Brain (organoid and tissue), 16 donors: ENCODE measurements at places on chromosomes 12 and 14.

- DNase-seq, result no peak
Measured at GRCh38 chr12:124433879-124434278, 133.5 kb downstream of the NCOR2 start.

DNA sequence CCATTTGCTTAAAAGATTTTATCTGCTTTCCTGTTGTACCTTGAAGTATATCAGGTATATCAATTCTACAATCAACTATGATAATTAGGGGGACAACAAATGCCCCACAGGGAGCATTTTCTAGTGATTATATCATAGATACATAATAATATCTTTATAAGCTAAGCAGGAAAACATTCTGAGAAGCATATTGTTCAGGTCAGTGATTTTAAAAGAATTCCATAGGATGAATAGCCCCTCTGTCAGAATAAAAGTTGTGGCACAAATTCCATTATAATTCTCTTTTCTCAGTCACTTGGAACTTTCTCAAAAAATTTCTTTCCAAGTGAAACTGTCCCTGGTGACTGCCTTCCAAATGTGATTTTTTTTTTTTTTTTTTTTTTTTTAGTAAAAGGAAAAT, 32.9 kb upstream of the HMGA2 start:
- no peak for DNase-seq

- no peak for DNase-seq
Measured at GRCh38 chr14:74464785-74465184, 28.3 kb downstream of the NPC2 start.

DNA sequence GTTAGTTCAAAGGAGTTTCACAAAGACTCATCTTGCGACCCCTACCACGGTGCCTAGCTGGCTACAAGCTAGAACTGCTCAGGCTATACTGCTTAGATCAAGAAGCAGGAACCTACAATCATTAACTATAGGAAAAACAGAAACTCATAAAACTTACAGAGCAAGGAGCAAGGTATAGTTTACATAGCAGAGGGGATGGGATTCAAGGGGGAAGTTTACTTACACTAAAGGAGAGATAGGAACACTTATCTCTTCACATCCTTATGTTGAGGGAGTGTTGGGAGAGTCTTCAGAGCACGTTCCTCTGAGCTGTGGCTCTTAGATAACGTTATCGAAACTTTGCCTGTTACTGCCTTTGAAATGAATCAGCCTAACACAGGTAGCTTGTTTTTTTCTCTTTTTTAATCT, 58.1 kb downstream of the FSCB start:
- no peak for DNase-seq

GRCh38 chr14:105067140-105067968, 2.1 kb upstream of the GPR132 start:
- DNase-seq, result no peak

DNA sequence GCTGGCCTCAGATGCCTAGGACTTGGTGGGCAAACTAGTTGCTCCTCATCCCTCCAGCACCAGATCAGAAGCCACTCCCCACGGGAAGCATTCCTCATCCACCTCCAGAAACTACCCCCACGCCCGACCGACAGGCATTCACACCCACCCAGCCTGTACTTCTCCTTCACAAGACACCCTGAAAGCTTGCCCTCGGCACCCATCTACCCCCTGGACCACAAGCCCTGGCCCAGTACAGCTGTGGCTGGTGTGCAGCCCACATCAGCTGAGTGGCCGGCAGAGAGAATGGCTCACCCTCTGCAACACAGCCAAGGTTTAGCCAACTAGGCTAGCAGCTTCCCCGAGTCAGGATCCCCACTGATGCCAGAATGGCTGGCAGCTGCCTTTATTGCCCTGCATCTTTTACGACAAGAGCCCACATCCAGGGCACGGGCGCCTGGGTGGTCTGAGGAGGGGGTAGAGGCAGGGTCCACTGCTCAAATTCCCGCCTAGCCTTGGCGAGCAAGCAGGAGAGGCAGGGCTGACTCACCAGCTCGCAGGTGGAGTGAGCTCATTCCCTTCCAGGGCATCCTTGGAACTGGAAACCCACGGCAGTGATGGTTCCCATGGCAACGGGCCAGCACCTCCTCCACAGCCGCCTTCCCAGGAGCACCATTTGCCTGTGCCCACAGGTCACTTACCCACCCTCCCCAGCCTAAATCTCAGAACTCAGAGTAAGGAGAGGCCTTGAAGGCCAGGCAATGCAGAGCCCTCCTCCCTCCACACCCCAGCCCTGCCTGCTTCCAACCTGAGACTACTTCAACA, 17.1 kb downstream of the ACTN1 start:
- DNase-seq, result peak; percentile 82

DNA sequence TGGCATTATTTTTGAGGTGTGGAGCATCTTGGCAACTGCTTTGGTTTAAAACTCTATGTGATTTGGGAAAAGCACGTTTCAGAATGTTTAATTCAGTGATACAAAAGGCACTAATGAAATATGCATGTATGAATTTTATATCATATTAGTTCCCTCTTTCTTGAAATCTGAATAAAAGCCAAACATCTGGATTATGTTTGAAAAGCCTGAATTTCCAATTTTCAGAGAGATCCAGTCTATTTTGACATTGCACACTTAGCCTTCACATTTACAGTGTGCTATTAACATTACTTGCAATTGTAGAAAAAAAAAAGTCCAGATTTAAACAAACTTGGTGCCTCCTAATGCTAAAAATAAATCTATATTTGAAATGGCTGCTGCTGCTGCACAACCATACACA, 219.1 kb upstream of the NPAS3 start:
- DNase-seq, result peak; percentile 52

GRCh38 chr12:131380220-131380964, 330.5 kb upstream of the SFSWAP start:
- DNase-seq, result peak; percentile 62

DNA sequence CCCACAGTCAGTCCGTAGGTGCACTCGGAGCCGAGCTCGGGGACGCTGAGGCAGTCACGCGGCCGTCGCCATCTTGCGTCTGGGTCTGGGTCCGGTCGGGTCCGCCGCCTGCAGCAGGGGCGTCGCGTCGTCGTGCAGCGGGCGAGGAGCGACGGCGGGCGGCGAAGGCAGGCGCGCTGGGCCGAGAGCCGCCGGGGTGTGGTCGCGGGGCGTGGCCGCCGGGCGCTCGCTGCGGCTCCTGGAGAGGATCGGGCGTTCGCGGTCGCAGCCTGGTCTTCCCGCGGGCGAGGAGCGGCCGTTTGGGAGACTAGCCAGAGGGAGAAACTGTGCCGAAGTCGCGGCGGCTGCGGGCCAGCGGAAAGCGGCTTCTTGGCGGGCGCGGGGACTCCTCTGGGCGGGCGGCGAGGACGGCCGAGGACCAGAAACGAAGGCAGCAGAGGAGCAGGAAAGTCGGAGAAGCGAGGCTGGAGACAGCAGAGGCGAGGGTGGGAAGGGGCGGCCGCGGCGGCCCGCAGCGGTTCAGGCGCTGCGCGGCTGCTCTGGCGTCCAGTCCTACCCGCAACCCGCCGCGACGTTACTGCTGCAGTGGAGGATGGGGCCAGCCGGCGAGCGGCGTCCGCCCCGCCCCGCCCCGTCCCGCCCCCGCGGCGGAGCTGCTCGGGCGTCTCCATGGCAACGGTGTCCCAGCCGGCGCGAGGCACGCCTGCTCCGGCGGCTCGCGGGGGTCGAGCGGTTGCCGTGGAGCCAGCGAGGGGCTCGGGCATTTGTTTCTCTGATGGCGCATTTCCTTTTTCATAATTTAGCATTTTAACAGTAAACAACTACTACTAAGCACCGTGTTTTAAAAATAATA, at the start of gene PNMA1:
Gene PNMA1, minus strand, starts transcription at position 582 of the 853 bp plus-strand sequence. CDS start 745 bp downstream, outside the sequence.
- DNase-seq, result peak; percentile 97

DNA sequence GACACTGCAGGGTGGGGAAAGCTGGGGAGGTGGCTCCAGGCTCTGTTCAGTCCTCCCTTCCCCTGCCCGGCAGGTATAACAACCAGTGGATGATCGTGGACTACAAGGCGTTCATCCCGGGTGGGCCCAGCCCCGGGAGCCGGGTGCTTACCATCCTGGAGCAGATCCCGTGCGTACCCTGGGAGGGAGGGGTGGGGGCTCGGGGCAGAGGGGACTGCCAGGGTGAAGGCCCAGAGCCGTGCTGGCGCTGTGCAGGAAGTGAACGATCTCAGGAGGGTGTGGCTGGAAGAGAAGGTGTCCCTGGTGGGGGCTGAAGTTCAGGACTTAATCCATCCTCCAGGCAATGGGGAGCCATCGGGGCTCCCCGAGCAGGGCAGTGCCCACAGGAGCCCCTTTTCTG, 18.9 kb downstream of the SDS start:
- no peak for DNase-seq

GRCh38 chr12:79778802-79779448, 88.2 kb upstream of the PAWR start:
- DNase-seq, result no peak

- no peak for DNase-seq
Measured at GRCh38 chr12:113779774-113780173, 186.4 kb downstream of the RBM19 start.

DNA sequence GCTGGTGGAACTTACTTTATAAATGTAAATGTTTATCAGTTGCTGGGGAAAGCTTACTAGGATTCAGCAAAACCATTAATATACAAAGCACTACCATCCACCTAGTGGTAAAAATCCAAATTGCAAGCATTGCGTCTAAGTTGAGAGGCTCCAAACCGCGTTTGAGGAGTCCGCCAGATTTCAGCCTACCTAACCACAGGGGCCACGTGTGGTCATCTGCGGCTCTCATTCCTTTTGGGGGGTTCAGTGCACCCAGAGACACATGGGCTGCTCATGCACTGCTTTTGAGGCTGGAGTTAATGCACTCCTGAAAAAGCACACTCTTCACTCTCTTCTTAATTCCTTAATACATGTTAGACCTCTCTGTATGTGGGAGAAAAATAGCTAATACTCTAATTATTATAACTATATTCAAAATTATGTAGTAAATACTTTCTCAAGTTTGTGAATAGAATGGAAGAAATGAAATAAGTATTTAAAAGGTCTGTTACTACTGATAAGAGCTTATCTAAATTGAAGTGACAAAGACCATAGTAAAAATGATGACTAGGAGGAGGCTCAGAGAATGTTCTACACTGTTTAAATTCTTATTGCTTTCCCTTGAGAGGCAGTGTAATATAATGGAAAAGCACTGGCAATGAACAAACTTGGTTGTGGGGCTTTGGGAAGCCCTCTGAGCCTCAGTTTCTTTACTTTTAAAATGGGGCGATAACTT, 41.4 kb upstream of the MANSC4 start:
- DNase-seq, result peak; percentile 71

DNA sequence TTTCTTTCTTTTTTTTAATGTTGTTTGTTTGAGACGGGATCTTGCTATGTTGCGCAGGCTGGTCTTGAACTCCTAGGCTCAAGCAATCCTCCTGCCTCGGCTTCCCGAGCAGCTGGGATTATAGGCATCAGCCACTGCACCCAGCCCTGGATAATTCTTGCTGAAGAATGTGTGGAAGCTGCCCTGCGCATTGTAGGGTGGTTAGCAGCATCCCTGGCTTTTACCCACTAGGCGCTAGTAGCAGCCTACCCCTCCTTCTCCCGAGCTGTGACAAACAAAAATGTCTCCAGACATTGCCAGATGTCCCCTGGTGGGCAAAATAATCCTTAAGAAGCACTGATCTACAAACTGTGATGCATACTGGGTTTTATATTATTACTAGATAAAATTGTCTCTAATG, 6.6 kb downstream of the DCAF4 start:
- no peak for DNase-seq

- DNase-seq, result no peak
Measured at GRCh38 chr12:4027412-4027811, 154.2 kb upstream of the PARP11 start.

DNA sequence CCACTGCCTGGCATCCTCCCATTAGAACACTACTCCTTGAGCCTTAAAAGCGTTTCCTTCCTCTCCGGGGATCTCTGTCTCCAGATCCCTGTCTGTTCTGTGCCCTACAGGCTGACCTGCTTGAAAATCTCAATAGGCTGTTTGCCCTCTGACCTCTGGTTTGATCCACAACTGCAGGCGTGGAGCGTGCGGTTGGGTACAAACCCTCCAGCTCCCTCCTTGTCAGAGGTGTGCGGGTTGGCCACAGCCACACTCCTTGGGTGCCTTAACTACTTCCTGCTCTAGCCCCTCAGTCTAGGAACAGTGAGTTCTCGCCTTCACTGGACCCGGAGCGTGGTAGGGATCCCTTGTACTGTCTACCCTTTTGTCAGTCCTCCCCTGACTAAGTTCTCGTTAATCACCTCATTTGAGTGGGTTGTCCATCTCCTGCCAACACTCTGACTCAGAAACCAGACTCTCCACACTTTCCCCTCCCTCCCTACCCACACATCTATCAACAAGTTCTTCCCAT, 33.1 kb downstream of the CMKLR1 start:
- DNase-seq, result no peak

DNA sequence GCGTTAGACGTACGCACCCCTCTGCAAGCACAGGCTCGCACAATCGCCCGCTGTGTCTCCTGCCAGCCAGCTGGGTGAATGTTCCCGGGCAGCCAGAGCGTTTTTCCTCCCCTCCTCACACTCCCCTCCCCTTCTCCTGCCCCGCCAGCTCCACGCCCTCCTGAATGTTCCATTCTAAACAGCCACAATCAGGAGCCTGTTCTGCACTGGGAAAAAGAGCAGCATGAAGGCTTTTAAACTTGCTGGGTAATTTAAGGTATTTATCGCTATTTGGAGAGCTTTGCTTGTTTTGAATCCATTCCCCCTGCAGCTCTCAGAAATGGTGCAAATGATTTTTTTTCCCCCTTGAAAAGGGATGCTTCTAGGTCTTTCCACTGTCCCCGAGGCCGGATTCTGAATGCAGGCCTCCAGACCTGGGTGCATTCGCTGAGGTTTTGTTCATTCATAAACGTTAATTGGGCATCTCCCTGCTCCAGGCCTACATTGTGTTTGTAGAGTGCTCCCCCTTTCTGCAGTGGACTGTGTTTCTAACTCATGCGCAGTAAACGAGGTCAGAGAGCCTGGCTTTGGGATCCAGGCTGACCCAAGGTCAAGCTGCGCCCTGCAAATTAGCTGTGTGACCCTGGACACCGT, 212.5 kb downstream of the CHST11 start:
- DNase-seq, result peak; percentile 91

DNA sequence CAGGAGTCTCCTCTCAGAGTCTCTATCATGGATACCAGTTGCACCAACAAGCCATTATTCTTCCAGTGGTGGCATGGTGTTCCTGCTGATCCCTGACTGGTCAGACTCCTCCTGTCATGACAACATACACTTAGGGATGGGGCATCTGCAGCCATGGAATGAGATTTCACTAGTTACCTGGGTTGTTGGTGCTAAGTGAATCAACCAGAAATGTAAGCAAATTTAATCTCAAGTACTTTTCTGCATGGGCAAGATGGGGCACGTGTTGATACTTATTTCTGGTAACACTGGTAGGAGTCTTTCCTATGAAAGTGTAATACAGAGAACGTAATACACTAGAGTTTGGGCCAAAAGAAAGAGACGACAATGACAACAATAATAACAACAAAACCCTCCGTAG, 211.5 kb upstream of the FOXN3 start:
- DNase-seq, result no peak

DNA sequence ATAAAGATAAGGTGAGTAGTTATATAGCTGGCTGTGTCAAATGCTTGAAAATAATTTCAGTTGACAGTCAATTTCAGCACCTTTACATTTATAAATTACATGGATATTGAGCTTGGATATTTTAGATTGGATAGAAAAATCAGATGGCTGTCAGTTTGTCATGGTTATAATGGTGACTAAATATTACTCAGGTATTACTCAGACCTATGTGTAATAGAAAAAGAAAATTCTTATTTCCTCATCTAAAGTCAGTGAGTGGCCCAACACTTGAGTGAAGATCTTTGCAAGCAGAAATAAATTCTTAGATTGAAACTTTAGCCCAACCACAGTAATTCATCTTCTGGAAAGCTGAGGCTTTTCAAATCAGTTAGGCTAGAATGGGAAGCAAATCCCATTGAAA, 354.4 kb downstream of the NAV3 start:
- no peak for DNase-seq

- DNase-seq, result no peak
Measured at GRCh38 chr12:22974865-22975264, 349.9 kb downstream of the ETNK1 start.
